ENCODE measurements at places on chromosomes 6 and 20. TPM values are rescaled to one million over a fixed set of nuclear protein-coding genes. Genes with fewer than 3 reads are reported as not detected.

Gene MEA1
- 100 TPM for total RNA-seq

GRCh38 chr6:144008846-144009245, 787 bp upstream of the PLAGL1 start:
- DNase-seq, result no peak

GRCh38 chr20:31845300-31845863, at the start of gene FOXS1:
Gene FOXS1 (minus strand): TSS chr20:31845604. CDS start chr20:31845542, 62 bp downstream.
- DNase-seq, result no peak

Gene SIGLEC1
- total RNA-seq, result not detected

GRCh38 chr6:31933537-31933936, 6.0 kb downstream of the C2 start:
- DNase-seq, result no peak

- peak; percentile 76 for DNase-seq
These were observed 1.0 kb downstream of the CALHM6 start for GRCh38 chr6:116461932-116462885.

Gene LTB
- total RNA-seq, result not detected

Gene AGER
- total RNA-seq, result 0.22 TPM

- no peak for DNase-seq
These were observed 132.4 kb upstream of the RGS17 start for GRCh38 chr6:153263489-153263888.

DNA sequence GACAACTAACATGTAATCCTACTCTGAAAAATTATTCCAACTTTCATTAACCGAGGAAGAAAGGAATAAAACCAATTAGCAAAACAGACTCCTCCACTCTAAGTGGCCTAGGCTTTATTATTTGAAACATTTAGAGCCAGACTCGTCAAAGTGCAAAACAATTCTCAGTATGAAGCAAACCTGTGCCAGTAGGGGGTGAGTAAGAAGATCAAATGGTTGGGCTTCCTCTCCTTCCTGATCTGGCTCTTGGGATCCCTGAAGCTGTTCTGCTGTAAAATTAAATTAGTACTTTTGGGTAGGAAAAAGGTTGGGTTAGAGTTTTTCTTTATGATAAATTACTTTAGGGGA, 177.6 kb upstream of the MAN1A1 start:
- peak; percentile 22 for DNase-seq

- DNase-seq, result no peak
These were observed 52.8 kb downstream of the SNRNP48 start for GRCh38 chr6:7642791-7643190.

GRCh38 chr6:31397901-31398525, 5.4 kb upstream of the MICA start:
- peak; percentile 18 for DNase-seq

- DNase-seq, result no peak
These were observed 50.3 kb downstream of the MYH7B start for GRCh38 chr20:35006009-35006408.

Gene KIF6
- total RNA-seq, result 0.51 TPM

- no peak for DNase-seq
These were observed 16.6 kb downstream of the HRH3 start for GRCh38 chr20:62203378-62204030.

Gene PCMTD2
- total RNA-seq, result 34.3 TPM

DNA sequence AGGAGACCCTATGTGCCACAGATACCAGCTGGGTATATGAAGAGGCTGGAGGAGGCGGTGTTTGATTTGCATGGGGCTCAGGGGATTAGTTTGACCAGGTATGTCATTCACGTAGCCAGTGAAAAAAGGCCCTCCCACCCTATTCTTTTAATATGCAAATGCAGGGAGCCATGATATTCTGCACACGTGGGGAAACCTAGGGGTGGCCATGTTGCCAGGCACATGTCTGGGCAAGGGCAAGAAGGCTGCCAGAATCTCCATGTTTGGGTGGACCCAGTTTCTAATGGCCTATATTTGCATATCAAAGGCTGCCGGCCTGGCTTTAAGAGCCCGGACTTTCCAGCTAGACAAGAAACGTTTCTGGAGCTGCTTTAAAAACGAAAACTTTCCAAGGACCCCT, 60.4 kb downstream of the SOX4 start:
- DNase-seq, result no peak

Gene FRK
- total RNA-seq, result 0.13 TPM

DNA sequence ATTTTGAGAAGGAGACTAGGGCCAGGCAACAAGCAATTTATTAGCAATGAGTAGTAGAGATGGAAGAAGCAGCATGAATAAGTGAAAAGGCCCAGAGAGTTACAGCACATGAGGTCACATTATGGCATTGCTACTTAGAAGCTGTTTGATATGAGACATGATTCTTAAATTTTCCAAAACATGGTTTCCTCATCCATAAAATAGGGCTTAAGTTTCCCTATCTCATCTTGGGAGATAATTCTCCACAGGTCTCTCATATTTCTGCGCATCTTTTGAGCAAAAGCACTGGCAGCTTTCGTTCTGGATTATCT, 656.1 kb downstream of the EPHA7 start:
- no peak for DNase-seq

DNA sequence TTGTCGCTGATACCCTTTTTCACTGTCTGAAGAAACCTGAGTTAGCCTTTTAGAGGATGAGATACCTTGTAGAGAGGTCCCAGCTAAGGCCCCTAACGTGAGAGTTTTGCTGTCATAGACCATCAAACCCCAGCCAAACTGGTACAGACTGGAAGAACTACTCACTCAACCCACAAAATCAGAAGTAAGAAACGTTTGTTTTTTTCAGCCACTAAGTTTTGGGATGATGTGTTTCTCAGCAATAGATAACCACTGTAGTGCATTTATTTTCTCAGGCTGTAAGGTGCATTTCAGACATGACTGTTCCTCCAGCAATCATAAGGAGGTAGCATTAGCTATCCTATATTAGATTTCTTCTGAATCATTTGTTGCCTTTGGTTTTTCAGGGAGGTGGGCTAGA, 407.3 kb upstream of the FLRT3 start:
- DNase-seq, result no peak

Gene PRPH2
- total RNA-seq, result 1.5 TPM

- peak; percentile 9 for DNase-seq
These were observed 142.4 kb downstream of the LRFN2 start for GRCh38 chr6:40444811-40445210.

Gene BNIP5
- total RNA-seq, result not detected

DNA sequence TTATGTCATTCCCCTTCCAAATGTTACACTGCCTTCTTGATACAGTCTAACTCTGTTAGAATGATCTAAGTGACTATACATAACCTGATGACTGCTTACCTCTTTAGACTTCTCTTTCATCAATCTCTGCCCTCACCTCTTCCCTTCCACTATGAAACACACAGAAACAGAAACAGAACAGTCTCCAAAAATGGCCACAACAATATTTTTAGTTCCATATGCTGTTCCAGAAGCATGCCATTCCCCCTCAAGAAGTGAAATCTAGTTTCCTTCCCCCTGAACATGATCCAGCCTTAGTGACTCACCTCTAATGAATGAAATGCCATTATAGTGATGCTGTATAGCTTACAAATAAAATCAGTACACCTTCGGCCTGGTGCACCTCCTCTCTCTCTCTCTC, 229.3 kb upstream of the TENT5A start:
- DNase-seq, result peak; percentile 76

DNA sequence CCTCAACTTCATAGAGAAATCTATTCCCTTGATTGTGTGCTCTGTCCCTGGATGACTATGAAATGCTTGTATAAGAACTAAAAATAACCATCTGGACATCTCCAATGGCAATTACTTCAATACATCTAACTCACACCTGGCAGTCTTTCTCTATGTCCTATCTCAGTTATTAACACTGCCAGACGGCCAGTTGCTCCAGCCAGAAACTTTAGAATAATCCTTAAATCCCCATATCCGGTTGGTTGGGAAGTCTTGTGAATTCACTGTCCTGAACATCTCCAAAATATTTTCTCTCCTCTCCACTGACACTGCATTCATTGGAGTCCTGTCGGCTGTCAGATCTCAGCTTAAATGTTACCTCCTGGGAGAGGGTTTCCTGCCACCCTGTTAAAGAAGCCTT, 12.2 kb upstream of the LAMA2 start:
- no peak for DNase-seq

Gene GPR31
- total RNA-seq, result not detected

Gene FRMD1
- not detected for total RNA-seq

GRCh38 chr6:10269814-10270472, 144.9 kb downstream of the TFAP2A start:
- DNase-seq, result peak; percentile 50

GRCh38 chr20:4370851-4371250, 350.9 kb upstream of the PRND start:
- peak; percentile 34 for DNase-seq

DNA sequence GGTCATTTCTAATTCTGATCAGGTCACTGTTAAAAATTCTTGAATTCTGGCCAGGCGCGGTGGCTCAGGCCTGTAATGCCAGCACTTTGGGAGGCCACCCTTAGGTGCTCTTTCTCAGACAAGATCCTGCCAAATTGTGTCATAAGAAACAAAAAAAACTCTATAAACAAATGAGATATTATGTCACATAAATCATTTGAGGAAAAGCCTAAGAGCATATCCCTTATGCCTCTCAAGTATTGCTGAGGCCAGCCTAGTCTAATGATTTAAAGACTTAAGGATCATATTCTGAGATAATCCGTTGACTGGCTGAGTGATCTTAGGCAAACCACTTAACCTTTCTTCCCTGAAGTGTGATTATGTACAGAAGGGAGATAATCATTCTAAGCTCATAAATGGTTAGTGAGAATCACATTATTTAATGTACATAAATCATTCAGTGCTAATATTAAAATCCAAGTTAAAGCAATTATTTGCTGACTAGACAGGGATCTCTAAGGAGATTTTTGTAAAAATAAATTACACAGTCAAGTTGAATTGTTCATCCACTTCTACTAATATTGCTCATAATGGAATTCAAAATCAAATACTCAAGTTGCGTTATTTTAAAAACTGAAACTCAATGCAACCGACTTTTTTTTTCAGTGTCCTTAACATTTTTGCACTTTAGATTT, 365.4 kb downstream of the PHF3 start:
- DNase-seq, result no peak

DNA sequence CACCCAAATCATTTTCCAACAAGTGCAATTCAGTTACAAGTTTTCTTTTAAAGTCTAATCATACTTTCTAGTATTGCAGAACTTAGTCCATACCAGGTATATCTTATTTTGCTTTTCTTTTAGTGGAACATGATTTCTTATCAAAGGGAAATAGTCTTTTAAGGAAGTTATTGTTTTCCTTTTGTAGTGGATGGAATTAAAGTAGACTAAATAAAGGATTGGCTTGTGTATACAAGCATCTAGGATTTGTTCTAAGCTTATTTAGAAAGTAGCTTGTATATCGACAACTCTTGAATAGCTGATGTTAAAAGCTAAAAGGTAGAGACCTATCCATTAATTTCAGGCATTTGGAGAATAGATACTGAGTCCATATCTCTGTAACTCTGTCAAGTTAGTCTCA, 14.8 kb downstream of the DCBLD1 start:
- DNase-seq, result no peak

- no peak for DNase-seq
These were observed 6.9 kb downstream of the TP53INP2 start for GRCh38 chr20:34710861-34711574.

Gene RIPOR3
- not detected for total RNA-seq

- no peak for DNase-seq
These were observed 29.2 kb downstream of the ATP9A start for GRCh38 chr20:51738877-51739447.

GRCh38 chr6:110882274-110882619, 7.7 kb downstream of the AMD1 start:
- peak; percentile 66 for DNase-seq

Gene EBF4
- 0.76 TPM for total RNA-seq

Gene FAM210B
- total RNA-seq, result 87.4 TPM

Gene PGC
- total RNA-seq, result not detected
